ENCODE measurements at places on chromosomes 7 and 10. TPM values are rescaled to one million over a fixed set of nuclear protein-coding genes. Genes with fewer than 3 reads are reported as not detected.

Gene GPR22
- not detected for polyA plus RNA-seq

- H3K27me3 ChIP-seq = no peaks in the 10 kb centered on the region
- no peak overlapping the region for H3K4me3 ChIP-seq
- H3K36me3 ChIP-seq = no peaks in the 10 kb centered on the region
- DNase-seq = no peak
Observed at GRCh38 chr7:106054971-106055532, 57.1 kb downstream of the SYPL1 start.

DNA sequence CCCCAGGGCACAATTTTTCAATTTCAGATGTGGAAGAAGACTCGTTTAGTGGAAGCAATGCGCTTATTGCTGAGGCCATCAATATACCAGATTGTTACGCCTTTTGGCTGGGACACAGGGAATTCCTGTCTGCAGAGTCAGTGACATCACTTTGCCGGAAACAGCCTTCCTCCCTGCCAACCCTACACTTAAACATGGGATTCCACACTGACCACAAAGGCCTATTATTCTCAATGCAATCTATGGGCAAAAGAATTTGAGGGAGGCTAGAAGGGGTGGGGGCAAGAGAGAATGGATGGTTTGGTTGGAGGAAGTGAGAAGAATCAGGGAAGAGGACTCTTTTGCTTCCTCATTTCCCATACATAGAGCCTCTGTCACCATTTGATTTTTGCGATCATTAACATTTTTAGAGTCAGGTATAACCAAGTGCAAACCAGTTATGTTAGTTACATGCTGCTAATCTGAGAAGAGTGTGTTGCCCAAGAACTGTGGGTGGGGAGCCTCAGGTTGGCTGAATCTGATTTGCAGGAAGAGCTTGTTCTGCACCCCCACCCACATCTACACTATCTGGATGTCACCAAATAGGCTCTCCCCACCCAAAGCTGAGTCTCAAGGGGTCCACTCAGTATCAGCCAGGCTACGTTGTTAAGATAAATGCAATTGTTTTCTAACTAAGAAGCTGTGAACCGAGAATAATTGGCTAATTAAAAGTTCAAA, 58.2 kb downstream of the ENTPD1 start:
- peak overlapping the region; percentile 48 for H3K4me3 ChIP-seq
- peaks cover 58% of the 10 kb centered on the region for H3K4me1 ChIP-seq
- H3K27ac ChIP-seq = peak overlapping the region; percentile 32
- no peaks in the 10 kb centered on the region for H3K27me3 ChIP-seq
- DNase-seq = no peak
- peaks cover 16% of the 10 kb centered on the region for H3K36me3 ChIP-seq

GRCh38 chr7:151550656-151551286, 31.1 kb upstream of the RHEB start:
- DNase-seq = no peak
- peaks cover 7% of the 10 kb centered on the region for H3K27me3 ChIP-seq
- no peaks in the 10 kb centered on the region for H3K4me1 ChIP-seq
- no peak overlapping the region for H3K27ac ChIP-seq

Gene PTN
- polyA plus RNA-seq = not detected

Gene SPDYE16
- 0.08 TPM for polyA plus RNA-seq

DNA sequence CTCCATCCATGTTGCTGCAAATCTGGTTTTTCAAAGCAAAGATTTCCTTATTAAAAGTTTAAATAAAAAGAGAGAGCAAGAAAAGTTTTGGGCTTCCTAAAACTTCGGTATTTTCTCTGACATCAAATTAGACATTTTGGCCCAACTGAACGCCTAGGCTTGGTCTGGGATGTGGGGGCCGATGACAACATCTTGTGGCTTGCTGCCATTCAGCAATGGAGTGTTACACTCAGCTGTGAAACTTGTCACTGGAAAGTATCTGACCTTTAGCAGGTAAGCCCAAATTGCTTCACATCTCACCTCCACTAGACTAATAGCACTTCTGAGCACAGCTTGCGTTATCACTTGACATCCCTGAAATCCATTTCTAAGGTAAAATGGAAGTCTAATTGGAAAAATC, 320.6 kb downstream of the GATA3 start:
- H3K36me3 ChIP-seq = no peaks in the 10 kb centered on the region
- no peak overlapping the region for H3K4me3 ChIP-seq
- no peaks in the 10 kb centered on the region for H3K4me1 ChIP-seq
- H3K27ac ChIP-seq = no peak overlapping the region

DNA sequence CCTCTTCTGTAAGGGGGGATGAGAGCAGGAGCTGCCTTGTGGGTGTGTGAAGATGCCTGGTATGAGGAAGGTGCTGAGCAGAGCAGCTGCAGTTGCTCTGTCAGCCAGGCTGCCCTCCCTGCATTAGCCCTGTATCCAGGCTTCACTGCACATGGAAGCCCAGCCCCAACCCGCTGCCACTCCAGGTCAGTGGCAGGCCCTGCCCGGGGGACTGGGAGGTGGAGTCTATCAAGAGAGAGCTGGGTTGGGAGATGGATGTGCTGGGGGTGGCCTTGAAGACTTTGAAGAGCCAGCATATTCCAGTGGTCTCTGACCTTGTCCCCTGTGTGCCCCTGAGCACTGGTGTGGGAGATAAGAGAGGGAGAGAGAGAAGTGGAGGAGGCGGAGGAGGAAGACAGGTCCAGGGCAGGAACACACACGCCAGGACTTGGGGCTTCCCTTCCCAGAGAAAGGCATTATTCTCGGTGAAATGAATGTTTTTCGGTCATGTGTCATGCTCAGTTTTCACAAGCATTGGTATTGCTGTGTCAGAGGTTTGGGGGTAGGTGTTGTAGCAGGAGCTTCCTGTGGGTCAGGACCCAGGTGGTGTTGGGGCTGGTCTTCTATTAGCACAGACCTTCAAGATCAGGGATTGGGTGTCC, 2.6 kb downstream of the PPIF start:
- peak overlapping the region; percentile 15 for H3K27ac ChIP-seq
- no peak for DNase-seq
- peak overlapping the region; percentile 85 for H3K4me3 ChIP-seq

Gene ITGB8
- not detected for polyA plus RNA-seq

GRCh38 chr10:4217187-4217586, 432.2 kb upstream of the KLF6 start:
- no peak overlapping the region for H3K27ac ChIP-seq
- H3K4me3 ChIP-seq = no peak overlapping the region
- no peaks in the 10 kb centered on the region for H3K36me3 ChIP-seq
- peaks cover 13% of the 10 kb centered on the region for H3K27me3 ChIP-seq

Gene MNX1
- not detected for polyA plus RNA-seq

Gene ANAPC16
- 527 TPM for polyA plus RNA-seq

Gene HMX3
- not detected for polyA plus RNA-seq

Gene STX1A
- polyA plus RNA-seq = 0.35 TPM

DNA sequence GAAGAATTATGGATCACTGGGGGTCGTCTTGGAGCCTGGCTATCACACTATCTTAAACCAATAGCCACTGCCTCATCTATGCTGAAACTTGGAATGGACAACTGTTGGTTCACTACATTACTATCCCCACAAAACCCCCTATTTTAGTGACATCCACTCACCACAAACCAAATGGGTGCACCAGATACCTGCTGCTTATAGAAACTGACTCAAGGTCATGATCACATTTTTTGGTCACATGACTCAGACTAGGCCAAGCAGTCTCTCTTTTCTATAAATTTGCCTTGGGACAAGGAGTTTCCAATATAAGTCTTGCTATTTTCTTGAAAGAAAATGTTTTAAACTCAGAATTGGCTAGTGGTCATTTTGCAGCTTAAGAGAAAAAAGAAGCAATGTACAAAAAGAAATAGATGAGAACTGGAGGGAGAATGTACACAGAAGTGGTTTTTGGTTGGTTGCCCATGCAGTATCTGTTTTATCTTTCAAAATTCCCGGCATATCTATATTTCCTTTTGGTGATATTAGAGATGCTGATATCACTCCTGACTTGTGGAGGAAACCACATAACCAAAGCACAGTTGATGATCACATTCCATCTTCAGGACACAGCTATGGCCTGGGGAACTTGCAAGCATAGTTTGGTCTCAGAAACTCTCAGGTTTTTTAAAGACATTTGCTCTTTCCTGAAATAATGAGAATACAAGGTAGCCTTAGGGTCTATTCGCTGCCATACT, 85.2 kb upstream of the CACNA2D1 start:
- H3K36me3 ChIP-seq = no peaks in the 10 kb centered on the region
- DNase-seq = no peak
- H3K27ac ChIP-seq = no peak overlapping the region
- H3K27me3 ChIP-seq = no peaks in the 10 kb centered on the region
- no peaks in the 10 kb centered on the region for H3K4me1 ChIP-seq
- no peak overlapping the region for H3K4me3 ChIP-seq

Gene ANKRD22
- not detected for polyA plus RNA-seq

Gene SPAM1
- polyA plus RNA-seq = not detected

- no peak for DNase-seq
- no peak overlapping the region for H3K4me3 ChIP-seq
- no peak overlapping the region for H3K27ac ChIP-seq
- H3K27me3 ChIP-seq = peaks cover 7% of the 10 kb centered on the region
- no peaks in the 10 kb centered on the region for H3K36me3 ChIP-seq
Observed at GRCh38 chr7:48183370-48183743, 12.1 kb downstream of the ABCA13 start.

DNA sequence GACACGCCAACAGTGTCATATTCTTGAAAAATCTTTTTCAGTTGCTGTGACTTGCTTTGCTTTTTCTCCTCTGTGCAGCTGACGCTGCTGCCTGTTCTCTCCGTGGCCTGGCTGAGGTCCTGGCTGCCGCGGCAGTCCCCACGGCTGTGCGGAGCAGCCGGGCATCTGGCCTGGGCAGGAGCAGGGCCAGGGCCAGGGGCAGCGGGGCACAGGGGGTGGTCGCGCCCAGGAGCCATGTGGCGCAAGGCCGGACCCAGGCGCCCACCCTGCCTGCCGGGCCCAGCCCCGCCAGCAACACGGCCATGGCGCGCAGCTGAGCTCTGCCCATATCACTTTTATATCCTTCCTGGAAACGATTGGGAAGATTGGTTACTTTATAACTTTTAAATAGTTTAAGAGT, 109.4 kb upstream of the ACBD5 start:
- H3K36me3 ChIP-seq = no peaks in the 10 kb centered on the region
- no peak overlapping the region for H3K4me3 ChIP-seq
- peaks cover 12% of the 10 kb centered on the region for H3K4me1 ChIP-seq
- H3K27ac ChIP-seq = no peak overlapping the region
- DNase-seq = no peak
- H3K27me3 ChIP-seq = peaks cover 26% of the 10 kb centered on the region

Gene TBXAS1
- polyA plus RNA-seq = 4.2 TPM

DNA sequence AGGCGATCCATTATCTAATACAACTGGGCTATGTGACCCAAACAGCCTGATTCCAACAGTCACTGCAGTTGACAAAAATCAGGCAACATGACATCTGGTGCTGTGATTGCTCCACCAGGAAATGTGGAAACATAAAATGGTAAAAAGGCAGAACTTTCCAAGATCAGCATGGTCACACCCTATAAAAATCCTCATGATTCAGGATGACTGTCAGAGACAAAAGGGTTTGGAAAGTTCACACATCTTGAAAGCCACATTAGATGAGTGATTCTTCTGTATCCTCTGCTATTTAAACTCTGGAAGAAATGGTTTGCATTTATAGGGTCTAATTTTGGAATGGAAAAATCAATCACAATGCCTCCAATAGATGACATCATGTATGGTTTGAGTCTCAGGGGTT, 662.6 kb upstream of the IGFBP3 start:
- H3K36me3 ChIP-seq = no peaks in the 10 kb centered on the region
- H3K27me3 ChIP-seq = no peaks in the 10 kb centered on the region
- H3K4me1 ChIP-seq = no peaks in the 10 kb centered on the region
- no peak for DNase-seq
- no peak overlapping the region for H3K27ac ChIP-seq
- no peak overlapping the region for H3K4me3 ChIP-seq

DNA sequence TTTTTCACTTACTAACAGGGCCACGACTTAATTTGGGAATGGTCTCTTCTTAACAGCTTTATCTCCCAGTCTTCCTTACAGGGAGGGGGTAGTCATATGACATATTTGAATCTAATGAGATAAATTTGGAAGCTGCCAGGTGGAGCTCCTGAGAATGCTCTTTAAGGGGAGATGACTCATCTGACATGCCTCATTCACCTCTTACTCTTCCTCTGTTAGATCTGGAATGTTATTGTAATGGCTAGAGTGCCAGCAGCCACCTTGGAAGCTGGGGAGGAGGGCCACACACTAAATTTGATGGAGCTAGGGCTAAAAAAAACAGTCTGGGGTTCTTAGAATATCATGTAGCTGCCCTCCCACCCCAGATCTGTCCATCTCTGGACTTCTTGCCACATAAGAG, 22.7 kb downstream of the HECW1 start:
- H3K27ac ChIP-seq = no peak overlapping the region
- no peaks in the 10 kb centered on the region for H3K36me3 ChIP-seq
- H3K4me3 ChIP-seq = no peak overlapping the region
- DNase-seq = no peak
- H3K4me1 ChIP-seq = no peaks in the 10 kb centered on the region

DNA sequence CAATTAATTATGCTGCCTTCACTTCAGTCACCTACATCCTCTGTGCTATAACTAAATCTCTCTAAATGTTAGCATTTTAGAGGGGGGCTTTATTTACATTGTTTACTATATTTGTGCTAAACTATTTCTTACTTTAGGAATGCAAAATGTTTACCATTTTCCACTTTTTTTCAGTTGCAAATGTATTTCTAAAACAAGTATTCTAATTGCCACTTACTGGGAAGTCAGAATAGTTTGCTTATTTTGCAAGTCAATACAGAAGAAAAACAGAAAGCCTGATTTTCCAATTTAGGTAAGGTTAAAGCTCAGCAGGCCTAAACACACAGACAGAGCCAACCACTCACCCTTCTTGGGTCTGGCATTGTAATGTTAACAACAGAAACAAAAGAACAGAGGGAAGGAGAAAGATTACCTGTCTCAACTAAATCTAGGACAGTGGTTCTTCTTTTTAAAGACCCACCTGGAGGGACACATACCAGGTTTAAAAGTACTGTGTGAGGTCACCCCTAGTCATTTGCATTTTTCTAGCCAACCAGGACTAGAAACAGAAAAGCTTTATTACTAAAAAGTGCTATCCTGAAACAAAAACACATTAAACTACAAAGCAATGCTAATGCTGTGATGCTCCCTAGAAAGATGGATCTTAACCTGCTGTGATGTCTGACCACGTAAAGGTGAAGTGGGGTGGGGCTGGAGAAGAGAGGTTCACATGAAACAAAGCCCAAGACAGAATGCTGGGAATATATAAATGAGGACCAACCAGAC, 178.2 kb downstream of the SLC25A13 start:
- no peaks in the 10 kb centered on the region for H3K4me1 ChIP-seq
- no peaks in the 10 kb centered on the region for H3K27me3 ChIP-seq
- no peak overlapping the region for H3K27ac ChIP-seq
- H3K36me3 ChIP-seq = peaks cover 14% of the 10 kb centered on the region
- no peak overlapping the region for H3K4me3 ChIP-seq

All from naive B cell (primary cell).